ENCODE measurements at places on chromosomes 1 and 21.

DNA sequence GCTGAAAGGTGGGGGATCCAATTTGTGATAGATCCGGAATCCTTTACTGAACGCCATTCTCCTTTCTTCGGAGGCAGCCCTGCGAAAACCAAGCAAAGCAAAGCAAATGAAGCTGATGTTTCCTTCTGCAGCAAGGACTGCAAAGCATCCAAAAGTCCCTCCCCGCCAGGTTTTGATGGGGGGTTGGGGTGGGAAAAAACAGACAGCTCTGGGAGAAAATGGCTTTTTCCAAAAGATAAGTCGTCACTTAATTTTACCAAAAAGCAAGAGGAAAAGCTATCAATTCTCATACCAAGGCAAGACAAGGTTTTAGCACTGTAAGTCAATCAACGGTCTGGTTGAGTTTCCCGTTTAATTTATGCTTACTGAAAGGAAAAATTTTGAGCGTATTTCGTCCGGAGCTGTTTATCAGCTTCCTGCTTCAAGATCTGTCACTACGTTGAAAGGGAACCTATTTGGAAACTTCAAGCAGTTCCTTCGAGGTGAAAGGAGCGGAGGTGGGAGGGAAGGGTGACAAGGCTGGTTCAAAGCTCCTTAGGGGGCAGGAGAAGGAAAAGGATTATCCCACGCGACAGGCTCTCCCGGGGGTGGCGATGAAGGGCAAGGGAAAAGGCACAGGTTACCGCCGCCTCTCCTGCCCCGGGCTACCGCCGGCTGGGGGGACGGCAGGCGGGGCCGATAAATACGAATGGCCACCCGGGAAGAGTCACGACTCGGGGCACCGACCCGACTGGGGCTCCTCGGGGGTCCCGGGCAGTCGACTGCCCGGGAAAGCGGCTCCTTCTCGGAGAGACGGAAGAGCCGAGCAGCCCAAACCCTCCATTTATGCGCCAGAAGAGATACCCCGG is 750 bp downstream of the SYNJ1 start:
- DNase-seq, result no peak

DNA sequence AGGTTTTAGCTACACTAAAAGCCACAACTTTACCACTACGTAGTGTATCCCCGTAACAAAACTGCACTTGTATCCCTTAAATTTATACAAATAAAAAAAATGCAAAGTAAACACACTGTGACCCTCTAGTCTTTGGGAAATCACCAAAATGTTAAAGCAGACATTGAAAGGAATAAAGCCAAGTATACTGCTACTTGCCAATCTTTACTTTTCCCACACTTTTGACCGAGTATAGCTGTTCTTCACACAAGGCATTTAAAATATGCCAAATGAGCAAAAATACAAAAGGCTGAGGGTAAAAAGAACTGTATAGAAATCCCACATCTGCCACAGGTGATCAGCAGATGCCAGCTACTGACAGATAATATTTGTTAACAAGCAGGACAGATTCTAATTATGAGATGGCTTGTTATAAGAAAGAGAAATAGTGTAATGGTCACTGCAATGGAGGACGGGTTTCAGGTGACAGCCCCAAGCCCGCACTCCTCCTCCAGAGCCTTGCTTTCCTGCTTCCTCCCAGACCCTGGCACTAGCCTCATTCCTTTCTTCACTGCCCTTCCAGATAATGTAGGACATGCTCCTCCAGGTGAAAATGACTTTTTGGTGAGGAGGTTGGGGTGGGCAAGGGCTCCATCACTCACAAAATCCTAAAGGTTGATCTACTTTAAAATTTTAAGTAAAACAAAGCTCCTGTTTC is 18.1 kb downstream of the KCNT2 start:
- no peak for DNase-seq

DNA sequence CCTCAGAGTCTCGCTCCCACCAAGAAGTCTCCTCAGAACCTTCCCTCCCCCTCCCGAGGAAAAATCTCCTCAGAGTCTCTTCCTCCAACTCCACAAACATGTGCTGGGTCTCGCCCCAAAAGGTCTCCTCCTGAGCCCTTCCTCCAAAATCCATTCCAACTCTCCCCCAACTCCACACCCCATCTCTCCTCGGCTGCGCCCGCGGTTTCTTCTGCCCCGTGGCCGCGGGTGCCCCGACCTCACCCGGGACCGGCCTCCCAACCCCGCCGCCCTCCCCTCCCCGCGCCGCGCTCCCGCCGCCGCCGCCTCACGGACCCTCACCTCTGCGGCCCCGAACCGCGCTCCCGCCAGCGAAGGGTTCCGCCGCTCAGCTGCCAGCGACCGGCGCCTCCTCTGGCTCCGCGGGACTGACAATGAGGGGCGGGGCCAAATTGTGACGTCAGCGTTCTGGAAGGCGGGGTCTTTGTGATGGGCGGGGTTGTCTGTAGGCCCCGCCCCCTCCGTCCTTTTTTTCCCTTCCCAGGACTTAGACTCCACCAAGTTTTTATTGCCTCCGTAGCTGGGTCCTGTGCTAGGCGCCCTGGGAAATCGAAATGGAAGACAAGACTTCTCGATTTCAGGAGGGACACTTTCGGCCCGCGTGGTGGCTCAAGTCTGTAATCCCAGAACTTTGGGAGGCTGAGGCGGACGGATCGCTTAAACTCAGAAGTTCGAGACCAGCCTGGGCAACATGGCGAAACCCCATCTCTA is at the start of gene LUZP1:
TSS of gene LUZP1 (minus strand) at position 412 of the 750 bp plus-strand sequence.
- peak; percentile 86 for DNase-seq

DNA sequence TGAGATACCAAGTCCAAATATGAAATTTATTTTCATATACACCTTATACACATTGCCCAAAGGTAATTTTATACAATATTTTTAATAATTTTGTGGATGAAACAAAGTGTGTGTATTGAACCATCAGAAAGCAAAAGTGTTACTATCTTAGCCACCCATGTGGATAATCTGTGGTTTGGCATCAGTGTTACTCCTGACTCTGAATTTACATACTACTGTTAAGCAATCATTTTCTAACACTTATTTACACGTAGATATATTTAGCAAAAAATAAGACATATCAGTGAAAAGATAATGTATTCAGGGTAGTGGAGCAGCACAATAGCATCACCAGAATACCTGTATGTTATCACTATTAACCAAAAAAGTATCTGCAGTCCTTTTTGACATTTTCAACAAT is 23.8 kb downstream of the DENND2D start:
- no peak for DNase-seq

- no peak for DNase-seq
Measured at GRCh38 chr1:17665950-17666720, 89.0 kb upstream of the ACTL8 start.

- no peak for DNase-seq
Measured at GRCh38 chr21:42834726-42835191, 44.6 kb downstream of the WDR4 start.

- DNase-seq, result no peak
Measured at GRCh38 chr1:8631163-8631562, 186.3 kb downstream of the RERE start.

DNA sequence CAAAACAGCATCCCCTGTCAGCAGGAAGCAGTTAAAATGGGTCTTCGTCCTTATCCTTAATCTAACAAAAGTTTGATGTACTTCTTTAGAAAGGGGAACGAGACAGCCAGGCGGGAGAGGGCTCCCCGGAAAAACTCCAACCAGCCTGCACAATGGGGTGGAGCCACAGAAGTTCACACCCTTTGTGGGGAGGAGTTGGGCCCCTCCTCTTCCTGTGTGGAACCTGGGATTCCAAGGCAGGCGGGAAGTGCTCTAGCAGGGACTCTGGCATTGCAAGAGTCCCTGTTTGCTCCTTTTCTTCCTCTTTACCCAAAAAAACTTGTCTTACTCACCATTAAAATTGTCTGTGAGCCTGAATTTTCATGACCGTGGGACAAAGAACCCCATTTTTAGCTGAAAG is 47.7 kb downstream of the FCRL5 start:
- DNase-seq, result no peak

- no peak for DNase-seq
Measured at GRCh38 chr1:233386336-233386735, 58.8 kb downstream of the MAP3K21 start.

DNA sequence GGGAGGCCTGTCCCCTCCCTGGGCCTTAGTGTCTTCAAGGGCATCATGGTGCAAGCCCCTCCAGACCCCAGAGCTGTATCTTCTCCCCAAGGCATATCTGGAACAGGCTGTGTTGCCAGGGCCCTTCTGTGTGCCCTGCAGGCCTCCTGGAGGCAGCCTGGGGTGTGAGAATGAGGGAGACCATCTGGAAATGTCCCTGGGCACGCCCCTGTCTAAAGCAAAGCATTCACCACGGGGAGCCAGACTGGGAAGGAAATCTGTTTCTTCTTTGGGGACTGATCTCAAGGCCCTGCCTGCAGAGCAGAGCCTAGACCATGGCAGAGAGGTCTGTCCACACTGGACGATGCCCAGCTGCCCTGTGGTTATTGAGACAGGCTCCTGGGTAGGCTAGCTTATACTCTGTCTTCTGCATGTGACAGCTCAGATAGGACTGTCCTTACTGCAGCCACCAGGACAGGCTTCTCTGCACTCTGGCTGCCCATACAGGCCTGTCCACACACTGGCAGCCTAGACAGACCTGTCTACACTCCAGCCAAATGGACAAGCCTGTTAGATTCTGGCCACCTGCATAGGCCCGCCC is 24.6 kb downstream of the PODN start:
- no peak for DNase-seq

- DNase-seq, result no peak
Measured at GRCh38 chr1:197807739-197808453, 32.6 kb upstream of the DENND1B start.

DNA sequence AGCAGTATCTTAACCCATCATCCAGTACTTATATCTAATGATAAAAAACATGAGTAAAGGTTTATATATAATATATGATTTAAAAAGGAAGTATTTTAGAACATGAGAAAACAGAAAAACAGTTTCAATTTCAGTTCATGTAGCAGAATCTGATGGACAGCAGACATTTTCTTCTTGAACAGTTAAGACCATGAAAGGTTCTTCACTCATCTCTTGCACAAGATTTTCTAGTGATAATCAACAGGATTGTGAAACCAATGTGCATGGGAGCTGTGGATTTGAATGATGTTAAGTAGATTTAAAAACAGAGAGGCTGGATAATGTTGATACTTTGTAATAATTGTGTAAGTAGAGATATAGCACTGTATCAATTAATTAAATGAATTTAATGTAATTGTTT is 1297.6 kb downstream of the BRINP3 start:
- DNase-seq, result no peak

- no peak for DNase-seq
Measured at GRCh38 chr1:241157435-241157834, 199.6 kb downstream of the RGS7 start.

- no peak for DNase-seq
Measured at GRCh38 chr1:43253173-43253572, 16.6 kb upstream of the TMEM125 start.

DNA sequence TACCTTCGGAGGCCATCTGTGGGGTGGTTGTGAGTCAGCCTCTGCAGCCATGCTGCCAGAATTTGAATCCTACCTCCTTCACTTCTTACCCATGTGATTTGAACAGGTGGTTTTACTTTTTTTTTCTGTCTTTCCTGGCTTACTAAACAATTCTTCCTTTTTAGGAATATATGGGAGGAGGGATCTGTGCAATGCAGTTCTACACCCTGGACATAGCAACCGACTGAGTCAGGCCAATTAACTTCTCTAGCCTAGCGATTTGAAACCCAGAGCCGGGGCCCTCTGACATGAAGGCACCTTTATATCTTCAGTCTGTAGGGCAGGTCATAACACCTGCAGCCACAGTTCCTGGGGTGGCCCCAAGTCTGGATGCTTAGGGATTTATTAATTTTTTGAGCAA is 83.6 kb downstream of the ST6GALNAC3 start:
- DNase-seq, result no peak

DNA sequence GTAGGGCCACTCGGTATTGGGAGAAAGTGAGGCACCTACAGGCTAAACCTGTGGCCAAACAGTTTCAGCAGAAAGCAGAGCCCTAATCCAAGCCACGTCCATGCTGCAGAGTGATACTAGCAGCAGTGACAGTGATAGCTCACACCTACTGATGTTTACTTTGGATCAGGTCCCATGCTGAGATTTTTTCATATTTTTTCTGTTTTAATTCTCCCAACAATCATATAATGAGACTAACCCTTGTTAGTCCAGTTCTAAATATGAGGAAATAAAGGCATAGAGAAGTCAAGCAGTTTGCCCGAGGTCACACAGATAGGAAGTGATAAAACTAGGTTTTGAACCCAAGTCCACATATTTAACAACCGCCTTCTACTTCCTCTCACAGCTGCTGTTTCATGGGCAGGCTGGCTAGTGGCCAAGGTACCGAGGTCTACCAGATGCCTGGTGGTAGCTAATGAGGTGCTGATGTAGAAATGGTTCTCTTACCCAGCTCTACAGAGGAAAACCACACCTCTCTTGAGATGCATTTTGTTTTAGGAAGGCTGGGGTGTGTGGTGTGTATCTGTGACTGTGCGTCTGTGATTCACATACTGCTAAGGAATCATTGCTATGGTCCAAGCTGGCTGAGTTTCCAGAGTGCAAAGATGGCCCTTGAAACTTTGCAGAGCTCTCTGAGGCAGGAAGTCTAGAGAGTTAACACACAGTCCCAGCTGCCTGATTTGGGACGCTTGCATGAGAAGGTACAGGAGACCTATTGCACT is 80.3 kb upstream of the ARTN start:
- peak; percentile 30 for DNase-seq

GRCh38 chr1:184388971-184389370 is 2.1 kb downstream of the C1orf21 start:
- DNase-seq, result no peak

DNA sequence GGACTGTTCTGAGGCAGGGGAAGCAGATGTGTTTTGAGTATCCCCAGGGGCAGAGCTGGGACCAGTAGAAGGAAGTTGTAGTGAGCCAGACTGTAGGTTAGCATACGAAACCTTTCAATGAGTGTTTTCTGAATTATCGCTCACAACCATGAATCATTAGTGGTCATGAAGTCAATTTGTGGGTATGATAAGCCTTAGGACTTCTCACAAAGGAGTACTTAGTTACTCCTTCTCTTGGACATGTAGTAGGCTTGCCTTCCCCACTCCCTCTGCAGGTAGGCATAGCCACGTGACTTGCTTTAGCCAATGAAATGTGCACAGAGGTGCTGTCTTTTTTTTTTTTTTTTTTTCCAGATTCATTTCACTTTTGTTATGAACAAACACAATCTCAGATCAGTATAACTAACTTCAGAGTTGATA is 23.9 kb upstream of the FAAH start:
- no peak for DNase-seq

DNA sequence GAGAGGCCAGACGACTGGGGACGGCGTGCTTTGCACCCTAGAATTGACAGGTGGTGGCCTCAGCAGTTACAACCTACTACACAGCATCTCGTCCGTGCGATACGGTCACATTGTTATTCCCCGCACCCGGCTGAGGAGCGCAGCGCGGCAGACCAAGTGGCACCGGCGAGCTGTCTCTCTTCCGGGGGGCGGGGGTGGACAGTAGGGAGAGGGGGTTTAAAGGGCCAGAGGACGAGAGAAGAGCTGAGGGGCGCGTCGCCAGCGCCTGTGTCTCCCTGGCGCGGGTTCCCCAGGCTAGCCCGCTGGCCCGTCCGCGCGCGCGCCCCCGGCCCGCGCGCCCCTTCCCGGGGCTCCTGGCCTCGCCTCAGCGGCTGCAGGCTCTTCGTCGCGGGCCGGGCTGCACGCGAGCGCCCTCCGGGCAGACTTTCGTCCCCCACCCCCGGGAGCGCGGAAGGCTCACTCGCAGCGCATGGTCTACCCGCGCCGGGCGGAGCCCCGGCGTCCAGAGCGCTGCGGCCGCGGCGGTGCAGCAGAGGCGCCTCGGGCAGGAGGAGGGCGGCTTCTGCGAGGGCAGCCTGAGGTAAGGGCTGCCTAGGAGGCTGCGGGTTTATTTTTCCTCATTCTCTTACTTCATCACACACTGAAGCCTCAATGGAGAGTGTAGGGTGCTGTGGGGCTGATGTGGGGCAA is at the start of gene PDE4B:
TSS of gene PDE4B (plus strand) at position 227 of the 690 bp plus-strand sequence.
- no peak for DNase-seq
